Fibroblast of lung (primary cell): ENCODE measurements at places on chromosomes 13 and 19. TPM values are rescaled to one million over a fixed set of nuclear protein-coding genes. Genes with fewer than 3 reads are reported as not detected.

Gene SEMA6B
- polyA plus RNA-seq, result 0.07 and 0.31 TPM in 2 replicates

Gene CLEC17A
- polyA plus RNA-seq, result 0.02 and 0.03 TPM in 2 replicates

Gene CNN1
- polyA plus RNA-seq, result 24.0 and 83.9 TPM in 2 replicates

Gene INAFM1
- polyA plus RNA-seq, result 1.9 and 2.0 TPM in 2 replicates

Gene TINCR
- 0.02 and 0.06 TPM in 2 replicates for polyA plus RNA-seq

Gene F10
- polyA plus RNA-seq, result 6.7 and 39.9 TPM in 2 replicates

Gene SHANK1
- 1.4 and 2.3 TPM in 2 replicates for polyA plus RNA-seq

Gene CYP4F11
- polyA plus RNA-seq, result not detected in 2 replicates

Gene CYP4F2
- polyA plus RNA-seq, result not detected in 2 replicates

Gene EFNB2
- polyA plus RNA-seq, result 20.0 and 28.3 TPM in 2 replicates

GRCh38 chr13:41229356-41229755 lies 34.0 kb downstream of the MTRF1 start:
- DNase-seq, result no peak

DNA sequence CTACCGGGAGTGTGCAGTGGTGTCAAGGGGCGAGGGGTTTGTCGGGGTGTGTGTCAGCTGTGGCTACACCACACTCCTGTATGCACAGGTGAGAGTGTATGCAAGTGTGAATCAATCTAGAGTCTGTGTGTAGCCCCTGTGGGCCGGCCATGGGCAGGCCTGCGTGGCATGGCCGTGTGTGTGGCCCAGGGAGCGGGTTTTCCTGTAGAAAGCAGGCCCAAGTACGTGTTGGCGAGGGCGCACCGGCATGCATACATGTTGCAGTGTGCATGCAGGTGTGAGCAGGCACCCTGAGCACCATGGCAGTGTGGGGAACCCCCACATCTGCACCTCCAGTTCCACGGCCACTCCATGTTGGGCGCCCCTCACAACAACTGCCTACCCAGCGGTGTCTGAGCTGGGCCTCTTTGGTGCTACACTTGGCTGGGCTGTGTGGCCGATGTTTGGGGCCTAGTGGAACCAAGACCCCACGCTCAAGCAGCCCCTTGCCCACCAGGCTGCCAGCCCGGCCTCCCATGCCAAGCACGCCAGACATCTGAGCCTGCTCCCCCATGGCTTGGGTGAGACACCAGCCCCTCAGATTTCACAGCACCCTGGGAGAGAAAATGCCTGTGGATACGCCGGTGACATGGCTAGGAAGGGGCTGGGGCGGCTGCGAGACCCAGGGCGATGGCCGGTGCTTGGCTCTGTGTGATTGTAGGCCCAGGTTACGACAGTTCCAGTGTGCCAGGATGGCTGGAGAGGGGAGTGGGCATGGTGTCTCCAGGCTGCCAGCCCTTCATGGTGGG lies 2.1 kb downstream of the NFIX start:
- DNase-seq, result no peak

DNA sequence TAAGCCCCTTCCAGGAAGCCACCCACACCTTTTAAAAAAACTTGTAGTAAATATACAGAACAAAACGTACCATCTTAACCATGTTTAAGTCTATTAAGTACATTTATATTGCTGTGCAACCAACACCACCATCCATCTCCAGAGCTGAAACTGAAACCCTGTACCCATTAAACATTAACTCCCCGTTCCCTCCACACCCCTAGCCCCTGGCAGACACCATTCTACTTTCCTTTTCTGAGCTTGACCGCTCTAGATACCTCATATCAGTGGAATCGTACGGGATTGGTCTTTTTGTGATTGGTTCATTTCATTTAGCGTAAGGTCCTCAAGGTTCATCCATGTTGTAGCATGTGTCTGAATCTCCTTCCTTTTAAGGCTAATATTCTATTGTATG lies 13.0 kb upstream of the SPATA13 start:
- DNase-seq, result no peak

DNA sequence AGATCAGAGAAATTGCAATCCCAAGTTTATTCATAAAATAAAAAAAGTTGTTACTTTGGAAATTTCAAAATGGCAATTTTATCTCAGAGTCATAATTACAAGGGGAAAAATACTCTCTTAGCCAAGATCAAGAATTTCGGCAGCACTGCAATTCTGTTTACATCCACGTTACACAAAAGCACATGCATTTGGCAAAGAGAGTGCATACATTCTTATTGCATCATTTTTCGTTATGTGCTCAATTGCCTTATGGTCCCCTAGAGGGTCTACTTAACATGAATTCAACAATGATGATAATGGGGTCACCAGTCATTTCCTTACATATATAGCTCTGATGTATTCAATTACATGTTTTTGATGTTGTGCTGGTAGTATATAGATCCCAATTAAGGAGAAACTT lies 498.0 kb downstream of the DIAPH3 start:
- DNase-seq, result peak; percentile 72

GRCh38 chr19:18776736-18777135 lies 14.4 kb downstream of the COMP start:
- DNase-seq, result peak; percentile 21

DNA sequence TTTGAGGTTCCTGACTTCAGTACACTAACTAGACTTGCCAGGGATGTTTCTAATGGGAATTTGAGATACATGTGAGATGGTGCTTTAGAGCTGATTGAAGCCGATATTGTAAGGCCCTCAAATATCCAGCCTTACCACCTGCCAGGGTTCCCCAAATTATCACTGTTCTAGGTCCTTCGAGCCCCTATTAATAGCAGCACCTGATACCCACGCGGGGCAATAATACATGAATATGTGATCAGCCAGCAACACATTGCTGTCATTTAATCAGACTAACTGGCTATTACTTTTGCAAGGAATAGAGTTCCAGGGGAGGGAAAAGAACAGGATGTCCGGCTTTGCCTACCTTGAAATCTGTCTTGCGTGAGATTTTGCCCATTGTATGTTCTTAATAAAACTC lies 5.1 kb downstream of the RGCC start:
- no peak for DNase-seq

- peak; percentile 74 for DNase-seq
Measured at GRCh38 chr13:19984430-19985218, 26.1 kb downstream of the ZMYM2 start.

- no peak for DNase-seq
Measured at GRCh38 chr13:77386046-77386445, 59.2 kb upstream of the MYCBP2 start.

DNA sequence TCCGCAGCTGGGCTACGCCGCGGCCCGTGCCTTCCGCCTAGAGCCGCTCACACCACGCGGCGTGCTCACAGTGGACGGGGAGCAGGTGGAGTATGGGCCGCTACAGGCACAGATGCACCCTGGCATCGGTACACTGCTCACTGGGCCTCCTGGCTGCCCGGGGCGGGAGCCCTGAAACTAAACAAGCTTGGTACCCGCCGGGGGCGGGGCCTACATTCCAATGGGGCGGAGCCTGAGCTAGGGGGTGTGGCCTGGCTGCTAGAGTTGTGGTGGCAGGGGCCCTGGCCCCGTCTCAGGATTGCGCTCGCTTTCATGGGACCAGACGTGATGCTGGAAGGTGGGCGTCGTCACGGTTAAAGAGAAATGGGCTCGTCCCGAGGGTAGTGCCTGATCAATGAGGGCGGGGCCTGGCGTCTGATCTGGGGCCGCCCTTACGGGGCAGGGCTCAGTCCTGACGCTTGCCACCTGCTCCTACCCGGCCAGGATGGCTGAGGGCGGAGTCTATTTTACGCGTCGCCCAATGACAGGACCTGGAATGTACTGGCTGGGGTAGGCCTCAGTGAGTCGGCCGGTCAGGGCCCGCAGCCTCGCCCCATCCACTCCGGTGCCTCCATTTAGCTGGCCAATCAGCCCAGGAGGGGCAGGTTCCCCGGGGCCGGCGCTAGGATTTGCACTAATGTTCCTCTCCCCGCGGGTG lies 7.4 kb downstream of the DBP start:
- DNase-seq, result peak; percentile 83

DNA sequence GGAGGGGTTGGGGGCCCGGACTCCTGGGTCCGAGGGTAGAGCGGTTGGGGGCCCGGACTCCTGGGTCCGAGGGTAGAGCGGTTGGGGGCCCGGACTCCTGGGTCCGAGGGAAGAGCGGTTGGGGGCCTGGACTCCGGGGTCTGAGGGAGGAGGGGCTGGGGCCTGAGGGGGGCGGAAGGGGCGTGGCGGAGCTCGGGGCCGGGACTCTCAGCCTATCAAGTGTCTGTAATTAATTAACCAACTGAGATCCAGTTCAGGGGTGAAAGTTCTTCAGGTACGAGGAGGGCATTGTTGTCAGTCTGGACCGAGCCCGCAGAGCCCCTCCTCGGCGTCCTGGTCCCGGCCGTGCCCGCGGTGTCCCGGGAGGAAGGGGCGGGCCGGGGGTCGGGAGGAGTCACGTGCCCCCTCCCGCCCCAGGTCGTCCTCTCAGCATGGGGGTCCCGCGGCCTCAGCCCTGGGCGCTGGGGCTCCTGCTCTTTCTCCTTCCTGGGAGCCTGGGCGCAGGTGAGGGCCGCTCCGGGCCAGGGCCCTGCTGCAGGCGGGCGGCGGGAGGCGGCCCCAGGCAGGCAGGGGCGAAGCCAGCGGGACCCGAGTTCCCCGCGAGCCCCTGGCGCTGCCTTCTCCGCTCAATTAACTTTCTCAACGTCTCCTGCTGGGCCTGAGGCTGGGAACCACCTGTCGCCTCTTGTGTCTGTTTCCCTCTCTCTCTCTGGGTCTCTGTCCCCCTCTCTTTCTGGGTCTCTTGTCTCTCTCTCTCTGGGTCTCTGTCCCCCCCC lies 697 bp downstream of the FCGRT start:
- no peak for DNase-seq

DNA sequence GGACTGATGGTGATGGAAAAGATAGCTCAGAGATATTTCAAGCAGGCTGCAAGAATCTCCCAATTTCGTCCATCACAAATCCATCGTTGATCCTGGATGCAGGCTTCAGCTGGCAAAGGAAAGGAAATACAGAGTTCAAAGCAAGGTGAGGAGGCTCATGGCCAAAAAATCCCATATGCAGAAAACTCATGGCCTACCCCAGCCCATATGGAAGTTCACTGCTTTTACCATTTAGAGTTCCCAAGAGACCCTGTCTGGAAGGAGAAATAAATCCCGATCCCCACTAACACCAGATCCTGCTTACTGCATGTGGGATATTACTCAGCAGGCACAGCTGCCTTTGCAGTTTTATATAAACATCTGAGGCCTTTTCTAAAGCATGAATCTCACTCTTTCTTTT lies 412.9 kb upstream of the SPRY2 start:
- DNase-seq, result no peak

DNA sequence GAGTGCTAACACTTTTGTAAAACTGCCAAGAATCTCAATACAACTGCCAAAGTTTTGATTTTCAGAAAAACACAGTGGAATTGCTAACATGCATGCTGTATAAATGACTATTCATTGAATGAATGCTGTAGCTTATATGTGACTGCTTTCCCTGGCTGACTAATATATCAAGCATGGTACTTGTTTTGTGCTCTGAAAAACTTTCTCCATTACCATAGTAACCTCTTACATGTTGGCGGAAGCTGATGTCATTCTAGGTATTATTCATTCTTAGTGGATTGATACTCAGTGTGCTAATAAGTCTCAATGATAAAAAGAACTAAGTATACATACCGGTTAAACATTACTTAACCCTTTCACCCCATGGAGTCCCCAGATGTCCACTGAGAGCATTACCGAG lies 166.1 kb upstream of the MYO16 start:
- DNase-seq, result peak; percentile 97

- peak; percentile 46 for DNase-seq
Measured at GRCh38 chr13:112839356-112840105, 129.5 kb upstream of the MCF2L start.

DNA sequence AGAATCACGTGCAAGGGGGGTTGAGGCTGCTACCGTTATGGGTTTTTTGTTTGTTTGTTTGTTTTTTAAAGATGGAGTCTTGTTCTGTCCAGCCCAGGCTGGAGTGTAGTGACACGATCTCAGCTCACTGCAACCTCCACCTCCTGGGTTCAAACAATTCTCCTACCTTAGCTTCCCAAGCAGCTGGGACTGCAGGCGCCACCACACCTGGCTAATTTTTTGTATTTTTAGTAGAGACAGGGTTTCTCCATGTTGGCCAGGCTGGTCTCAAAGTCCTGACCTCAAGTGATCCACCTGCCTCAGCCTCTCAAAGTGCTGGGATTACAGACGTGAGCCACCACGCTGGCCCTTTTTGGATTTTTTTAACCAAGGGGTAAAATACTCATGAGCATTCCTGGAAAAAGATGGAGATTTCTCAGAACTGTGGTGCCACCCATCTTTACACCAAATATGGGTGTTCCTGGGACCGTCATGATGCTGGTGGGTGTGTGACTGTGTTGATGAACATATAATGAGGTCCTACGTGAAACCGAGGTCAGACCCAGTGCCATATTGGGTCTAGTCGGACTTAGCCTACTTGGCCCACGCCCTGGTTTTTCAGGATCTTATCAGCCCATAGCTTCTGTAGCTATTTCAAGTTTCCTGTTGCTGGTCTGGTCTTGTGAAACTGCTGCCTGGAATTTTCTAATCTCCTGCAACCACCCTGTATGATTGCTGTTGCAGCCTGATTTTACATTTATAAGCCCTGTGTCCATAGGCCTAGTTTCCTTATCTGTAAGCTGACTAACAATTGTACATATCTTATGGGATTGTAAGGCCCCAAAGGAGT lies 6.2 kb downstream of the PPP1R15A start:
- DNase-seq, result peak; percentile 53

- DNase-seq, result no peak
Measured at GRCh38 chr13:86403181-86403580, 604.0 kb upstream of the SLITRK6 start.

DNA sequence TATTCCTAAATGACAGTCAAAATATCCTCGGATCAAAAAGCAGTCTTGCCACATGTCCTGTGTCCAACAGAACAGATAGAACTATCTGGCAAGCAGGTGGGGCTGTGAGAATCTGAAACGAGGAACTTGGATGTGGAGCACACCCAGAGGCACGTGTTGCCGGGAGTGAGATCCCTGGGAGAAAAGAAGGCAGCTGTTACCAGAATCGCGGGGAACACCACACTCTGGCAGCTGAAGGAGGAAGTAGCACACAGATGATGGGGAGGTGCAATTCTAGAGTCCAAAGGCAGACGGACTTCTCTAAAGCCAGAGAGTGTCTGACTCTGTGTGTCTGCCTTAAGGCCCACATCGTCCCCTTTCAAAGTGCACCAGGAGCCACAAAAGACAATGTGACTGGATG lies 22.3 kb downstream of the SLC7A1 start:
- peak; percentile 48 for DNase-seq
